ENCODE measurements at places on chromosomes 12 and 14. TPM values are rescaled to one million over a fixed set of nuclear protein-coding genes. Genes with fewer than 3 reads are reported as not detected.

GRCh38 chr12:79058342-79058741, 193.8 kb downstream of the SYT1 start:
- no peak overlapping the region for H3K4me3 ChIP-seq
- peaks cover 2% of the 10 kb centered on the region for H3K4me1 ChIP-seq
- no peaks in the 10 kb centered on the region for H3K36me3 ChIP-seq
- peak; percentile 89 for DNase-seq

- DNase-seq: no peak
- no peak overlapping the region for H3K27ac ChIP-seq
- H3K36me3 ChIP-seq: no peaks in the 10 kb centered on the region
- no peak overlapping the region for H3K4me3 ChIP-seq
- H3K4me1 ChIP-seq: no peaks in the 10 kb centered on the region
These were observed 2.1 kb upstream of the PRR4 start for GRCh38 chr12:10851243-10851858.

- no peak overlapping the region for H3K4me3 ChIP-seq
- H3K36me3 ChIP-seq: no peaks in the 10 kb centered on the region
- no peak overlapping the region for H3K27ac ChIP-seq
- no peak for DNase-seq
These were observed 73.6 kb downstream of the GPR65 start for GRCh38 chr14:88078525-88078924.

The BRF1 gene
- 26.5 TPM for total RNA-seq
